ENCODE measurements at places on chromosomes 3 and 15.

DNA sequence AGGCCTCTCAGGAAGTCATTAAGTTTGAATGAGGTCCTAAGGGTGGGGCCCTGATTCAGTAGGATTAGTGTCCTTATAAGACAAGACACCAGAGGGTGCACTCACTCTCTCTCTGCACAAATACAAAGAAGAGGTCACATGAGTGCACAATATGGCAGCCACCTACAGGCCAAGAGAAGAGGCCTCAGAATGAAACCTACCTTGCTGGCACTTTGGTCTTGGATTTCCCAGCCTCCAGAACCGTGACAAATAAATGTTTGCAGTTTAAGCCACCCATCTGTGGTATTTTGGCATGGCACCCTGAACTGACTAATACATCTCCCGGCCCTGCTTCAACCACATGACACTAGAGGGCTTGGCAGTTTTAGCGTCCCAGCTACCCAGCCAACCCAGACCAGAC lies 73.9 kb upstream of the CHRNB4 start:
- DNase-seq = no peak

GRCh38 chr15:90780916-90781315 lies 63.8 kb downstream of the BLM start:
- DNase-seq = no peak

DNA sequence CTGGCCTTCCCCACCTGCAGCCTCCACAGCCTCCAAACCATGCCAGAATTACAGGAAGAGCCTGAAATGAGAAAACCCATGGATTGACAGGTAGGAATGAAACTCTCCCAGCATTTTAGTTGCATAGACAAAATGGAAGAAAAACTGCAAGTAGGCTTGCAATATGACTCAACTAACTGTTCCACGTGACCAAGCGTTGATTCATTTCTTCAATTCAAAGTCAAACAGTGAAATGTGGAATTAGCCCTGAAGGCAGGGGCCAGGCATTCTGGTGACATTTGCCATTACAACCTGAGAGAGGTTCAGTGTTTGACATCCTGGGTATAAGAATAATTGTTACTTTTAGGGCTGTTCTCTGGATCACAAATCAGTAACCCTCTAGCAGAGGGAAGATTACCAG lies 676.5 kb upstream of the CFAP20DC start:
- DNase-seq = no peak

DNA sequence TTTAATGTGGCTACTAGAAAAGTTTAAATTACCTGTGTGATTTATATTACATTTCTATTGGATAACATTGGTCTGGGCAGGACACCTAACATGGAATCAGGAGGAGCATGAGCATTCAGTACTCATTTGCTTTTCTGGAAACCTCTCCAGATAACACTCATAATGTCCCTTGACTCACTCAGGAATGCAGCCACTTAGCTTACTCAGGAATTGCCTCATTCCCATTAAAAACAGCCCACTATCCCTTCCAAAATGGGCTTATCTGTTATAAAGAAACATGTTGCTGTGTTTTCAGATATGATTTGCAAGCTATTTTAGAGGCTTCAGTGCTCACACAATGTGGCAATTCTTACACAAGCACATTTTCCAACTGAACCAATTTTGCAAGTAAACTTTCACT lies 17.1 kb downstream of the GBE1 start:
- DNase-seq = peak; percentile 77

All from AG04450 (cell line).